ENCODE measurements at places on chromosomes 6 and 20. TPM values are rescaled to one million over a fixed set of nuclear protein-coding genes. Genes with fewer than 3 reads are reported as not detected.

PRDM13 gene
- not detected for total RNA-seq

NOTCH4 gene
- total RNA-seq = 11.3 TPM

HAO1 gene
- not detected for total RNA-seq

KIF25 gene
- 0.20 TPM for total RNA-seq

GRCh38 chr6:126923807-126924206 lies 194.7 kb upstream of the RSPO3 start:
- no peak for DNase-seq

- DNase-seq = no peak
These were observed 60.3 kb downstream of the NRSN1 start for GRCh38 chr6:24186349-24186748.

DNA sequence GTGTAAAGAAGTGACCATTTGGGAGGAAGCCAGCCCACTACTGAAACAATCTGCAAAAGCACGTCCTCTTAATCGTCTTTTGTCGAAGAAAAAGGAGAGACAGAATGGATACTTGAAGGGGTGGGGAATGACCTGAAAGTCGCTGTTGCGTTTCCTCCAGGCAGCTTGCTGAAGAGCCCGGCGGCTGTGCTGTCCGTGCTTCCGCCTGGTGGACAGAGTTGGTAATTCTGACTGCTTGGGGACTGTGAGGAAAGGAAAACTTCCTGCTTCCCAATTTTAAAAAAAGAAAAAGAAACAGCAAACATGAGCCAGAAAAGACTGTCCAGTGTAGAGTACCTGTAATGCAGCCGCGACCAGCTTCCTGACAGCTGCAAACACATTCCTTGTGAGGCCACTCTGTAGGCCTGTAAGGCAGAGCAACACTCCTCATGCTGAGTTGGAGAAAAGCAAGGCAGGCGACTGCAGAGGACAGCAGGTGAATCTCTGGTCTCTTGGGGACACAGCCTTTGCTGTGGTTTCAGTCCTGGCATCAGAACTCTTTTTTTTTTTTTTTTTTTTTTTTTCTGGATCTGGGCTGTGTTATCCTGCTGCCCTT lies 251.1 kb upstream of the TBX18 start:
- DNase-seq = peak; percentile 56

DNA sequence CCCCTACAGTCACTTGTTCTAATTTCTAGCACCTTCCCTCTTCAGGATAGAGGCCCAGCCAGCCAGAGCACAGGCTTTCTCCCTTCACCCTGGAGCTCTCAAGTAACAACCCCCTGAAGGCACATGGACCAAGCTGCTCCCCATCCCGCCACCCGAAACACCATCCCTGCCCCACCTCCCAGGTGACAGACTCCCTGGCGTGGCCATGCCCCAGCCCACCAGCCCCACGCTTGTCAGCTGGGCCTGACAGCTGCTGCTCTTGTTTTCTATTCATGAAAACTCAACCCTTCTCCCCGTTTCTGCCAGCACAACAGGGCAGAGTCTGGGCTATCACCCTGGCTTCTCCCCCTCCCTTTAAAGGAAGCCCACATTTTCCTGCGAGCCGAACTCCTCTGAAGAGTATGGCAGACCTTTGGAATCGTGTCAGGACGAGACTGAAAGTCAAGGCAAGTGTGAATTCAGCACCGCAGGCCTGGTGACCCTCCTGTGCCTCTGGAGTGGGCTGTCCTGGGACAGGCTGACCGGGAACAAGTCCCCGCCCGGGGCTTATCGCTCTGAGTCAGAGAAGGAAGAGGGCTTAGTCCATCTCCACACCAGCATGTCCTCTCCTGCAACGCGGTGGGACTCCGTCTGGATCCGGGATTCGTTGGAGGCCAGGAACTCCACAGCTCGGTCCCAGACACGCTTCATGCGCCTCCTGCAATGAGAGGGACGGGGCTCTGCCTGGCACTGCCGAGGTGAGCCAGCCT lies 16.7 kb downstream of the LEMD2 start:
- no peak for DNase-seq

DNA sequence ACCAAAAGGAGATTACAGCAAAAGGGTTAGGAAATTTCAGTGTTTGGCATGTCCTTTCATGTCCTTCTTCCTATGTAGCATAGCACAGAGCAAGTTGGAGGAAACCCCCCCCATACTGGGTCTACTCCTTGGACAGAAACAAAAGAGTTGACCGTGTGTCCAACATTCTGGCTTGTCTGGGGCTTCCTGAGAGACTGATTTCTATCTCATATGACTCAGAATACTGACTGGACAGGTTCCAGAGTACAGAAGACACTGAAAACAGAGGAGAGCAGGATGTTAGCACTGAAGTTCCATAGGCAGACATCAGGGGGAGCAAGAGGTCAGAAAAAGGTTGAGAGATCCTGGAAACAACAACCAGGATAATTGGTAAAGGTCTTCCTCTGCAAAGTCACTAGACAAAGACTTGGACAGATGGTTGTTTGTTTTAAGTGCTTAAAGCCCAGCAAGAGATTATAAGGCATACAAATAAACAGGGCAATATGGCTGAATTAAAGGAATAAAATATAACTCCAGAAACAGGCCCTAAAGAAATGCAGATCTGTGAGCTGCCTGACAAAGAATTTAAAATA lies 48.4 kb downstream of the USP49 start:
- no peak for DNase-seq

DNA sequence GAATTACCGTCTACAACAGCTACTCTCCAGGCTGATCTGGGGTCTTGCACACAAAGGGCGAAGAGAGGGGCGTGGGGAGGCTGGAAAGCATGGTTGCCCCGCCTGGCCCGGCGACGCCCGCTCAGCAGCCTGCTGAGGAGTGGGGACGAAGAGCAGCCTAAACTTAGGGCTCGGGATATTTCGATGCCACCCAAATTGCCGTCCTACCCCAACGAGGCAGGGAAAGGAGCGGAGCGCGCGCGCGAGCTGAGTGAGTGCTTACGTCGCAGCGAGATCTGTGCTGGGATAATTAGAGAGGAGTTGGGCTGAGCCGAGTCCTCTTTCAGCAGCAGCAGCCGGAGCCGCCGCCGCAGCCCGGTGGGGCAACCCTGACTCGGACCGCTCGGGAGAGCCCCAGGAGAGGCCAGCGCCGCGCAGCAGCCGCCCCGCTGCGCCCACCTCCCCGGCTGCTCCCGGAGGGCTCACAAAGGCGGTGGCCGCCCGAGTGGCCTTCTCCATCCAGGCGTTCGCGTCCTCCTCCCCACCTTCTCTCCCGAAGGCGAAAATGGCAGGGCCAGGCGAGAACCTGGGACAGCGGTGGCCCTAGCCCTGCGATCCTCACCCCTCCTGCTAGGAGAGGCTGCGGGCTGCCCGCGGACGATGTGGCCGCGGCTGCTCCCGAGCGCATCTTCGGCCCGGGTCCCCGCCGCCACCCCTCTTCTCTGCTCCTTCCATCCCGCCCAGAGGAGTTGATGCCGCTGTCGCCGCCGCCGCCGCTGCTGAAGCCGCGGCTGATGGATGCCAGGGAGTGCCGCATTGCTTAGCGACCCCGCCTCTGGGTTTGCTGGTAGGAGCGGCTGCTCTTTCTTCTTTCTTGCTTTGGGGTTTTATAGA lies at the start of gene CLVS2:
Gene CLVS2 (plus strand): TSS at position 315 of the 873 bp plus-strand sequence. CDS start 1,543 bp downstream, outside the sequence.
- peak; percentile 44 for DNase-seq

DNA sequence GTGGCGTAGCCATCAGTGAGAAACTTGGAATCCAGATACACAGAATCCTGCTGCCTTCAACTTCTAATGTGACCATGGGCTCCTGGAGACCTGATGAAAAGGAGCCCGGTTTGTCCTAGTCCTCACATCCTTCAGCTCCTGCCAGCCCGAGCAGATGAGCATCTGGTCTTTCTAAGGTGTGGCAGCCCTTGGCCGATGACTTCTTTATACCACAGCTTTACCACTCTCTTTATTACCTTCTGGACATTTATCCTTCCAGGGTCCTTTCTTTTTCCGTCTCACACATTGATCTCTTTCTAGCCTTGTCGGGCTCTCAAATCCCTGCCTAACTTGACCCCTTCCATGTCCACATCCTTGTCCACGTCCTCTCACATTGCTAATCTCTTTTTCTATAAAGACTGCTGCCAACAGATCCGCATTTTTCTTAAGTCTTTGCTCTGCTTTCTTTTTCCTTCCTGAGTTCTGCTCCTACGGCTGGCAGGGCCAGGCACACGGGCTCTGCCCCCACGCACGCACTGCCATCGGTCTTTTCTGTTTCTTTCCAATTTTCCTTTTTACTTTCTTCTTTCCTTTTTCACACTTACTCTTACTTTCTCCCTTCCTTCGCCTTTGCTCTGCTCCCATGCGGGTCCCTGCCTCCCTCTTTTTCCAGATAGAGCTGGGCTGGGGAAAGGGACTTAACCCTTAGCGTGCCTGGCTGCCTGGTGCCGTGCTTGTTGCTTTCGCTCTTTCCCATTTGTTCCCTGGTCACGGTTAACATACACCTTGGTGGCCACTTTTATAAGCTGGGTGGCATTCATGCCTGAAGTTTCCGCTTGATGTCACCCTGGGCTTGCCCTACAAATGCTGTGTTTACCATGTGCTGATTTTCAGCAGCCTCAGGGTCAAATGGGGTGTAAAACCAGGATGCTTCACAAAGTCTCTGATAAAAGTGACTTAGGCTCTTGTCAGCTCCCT lies 9.4 kb upstream of the GMPR start:
- DNase-seq = no peak

DNA sequence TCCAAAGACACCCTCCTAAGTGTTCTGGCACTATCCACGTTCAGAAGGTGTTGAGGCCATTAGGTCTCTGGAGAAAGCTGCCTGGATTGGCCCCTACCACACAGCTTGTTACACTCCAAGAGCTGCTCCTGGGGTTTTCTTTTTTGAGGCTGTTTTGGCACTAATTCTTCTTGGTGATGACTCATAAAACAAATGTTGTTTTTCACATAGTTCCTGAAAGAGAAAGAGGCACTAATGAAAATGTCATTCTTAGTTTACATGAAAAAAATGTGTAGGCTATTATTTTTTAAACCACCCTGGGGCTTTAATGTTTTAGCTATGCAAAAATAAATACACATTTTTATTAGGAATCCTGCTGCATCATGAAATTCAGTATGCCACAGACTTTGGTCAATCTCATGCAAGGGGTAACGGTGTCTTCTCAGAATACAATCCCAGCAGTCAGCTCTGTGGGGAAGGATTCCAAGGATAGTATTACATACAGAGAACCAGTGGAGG lies 38.1 kb downstream of the TBPL1 start:
- no peak for DNase-seq

DNA sequence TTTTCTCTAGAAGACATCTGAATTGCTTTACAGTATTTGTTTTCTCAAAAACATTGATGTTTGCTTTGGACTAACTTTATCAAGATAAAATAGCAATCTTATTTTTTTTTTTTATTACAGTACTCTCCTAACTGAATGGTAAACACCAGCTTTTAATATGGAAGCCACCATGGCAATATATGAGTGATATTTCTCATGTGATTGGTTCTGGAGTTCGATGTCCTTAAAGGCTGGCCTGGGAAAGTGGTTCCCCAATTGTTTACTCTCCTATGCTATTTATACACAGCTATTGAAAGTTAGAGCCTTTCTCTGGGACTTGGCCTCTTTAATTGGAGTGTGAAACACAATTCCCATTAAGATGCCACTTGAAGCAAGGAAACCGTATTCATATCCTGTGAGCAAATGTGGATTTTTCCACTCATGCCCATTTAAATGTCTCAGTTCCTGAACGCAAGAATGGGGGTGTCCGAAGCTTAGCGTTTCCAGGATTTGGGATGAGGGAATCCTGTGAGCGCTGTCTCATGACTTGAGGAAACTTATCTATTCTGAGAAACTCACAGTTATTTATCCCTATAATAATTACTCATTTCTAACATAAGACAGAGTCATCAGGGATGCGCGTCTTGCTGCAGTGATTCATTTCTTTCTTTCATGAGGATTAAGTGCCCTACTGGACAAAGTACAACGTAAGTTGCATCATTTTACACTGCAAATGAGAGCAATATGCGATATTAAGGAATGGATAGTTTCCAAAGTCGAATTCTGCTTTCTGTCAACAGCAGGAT lies 143.3 kb upstream of the PREP start:
- DNase-seq = no peak

DNA sequence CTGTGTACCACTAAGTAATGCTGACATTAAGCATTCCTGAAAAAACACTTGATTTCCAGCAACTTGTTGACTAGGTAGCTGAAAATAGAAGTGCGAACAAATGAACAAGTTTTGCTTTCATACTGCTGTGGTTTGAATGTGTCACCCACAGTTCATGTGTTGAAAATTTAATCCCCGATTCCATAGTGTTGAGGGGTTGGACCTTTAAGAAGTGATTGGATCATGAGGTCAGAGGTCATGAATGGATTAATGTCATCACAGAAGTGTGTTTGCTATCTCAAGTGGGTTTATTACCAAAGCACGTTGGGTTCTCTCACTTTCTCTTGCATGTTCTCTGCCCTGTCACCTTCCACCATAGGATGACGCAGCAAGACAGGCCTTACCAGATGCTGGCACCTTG lies 568.5 kb downstream of the UTRN start:
- DNase-seq = no peak

- no peak for DNase-seq
These were observed 149.2 kb downstream of the PHACTR1 start for GRCh38 chr6:12865671-12866181.

DNA sequence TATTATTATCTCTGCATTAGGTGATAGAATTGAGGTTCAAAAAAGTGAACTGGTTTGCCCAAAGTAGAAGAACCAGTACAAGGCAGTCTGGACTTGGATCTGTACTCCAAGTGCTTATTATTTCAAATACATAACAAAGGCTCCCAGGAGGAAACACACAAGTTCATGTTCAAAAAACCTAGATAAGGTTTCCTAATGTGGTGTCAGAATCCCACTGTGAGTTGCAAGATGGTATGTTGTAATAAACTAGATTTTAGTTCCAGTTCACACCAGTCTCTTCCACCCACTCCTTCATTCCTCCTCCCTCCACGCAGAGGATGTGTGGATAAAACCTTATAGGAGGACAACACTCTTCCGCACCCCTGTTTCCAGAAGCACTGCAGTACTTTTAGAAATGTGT lies 42.8 kb downstream of the KIAA0319 start:
- DNase-seq = no peak

DNA sequence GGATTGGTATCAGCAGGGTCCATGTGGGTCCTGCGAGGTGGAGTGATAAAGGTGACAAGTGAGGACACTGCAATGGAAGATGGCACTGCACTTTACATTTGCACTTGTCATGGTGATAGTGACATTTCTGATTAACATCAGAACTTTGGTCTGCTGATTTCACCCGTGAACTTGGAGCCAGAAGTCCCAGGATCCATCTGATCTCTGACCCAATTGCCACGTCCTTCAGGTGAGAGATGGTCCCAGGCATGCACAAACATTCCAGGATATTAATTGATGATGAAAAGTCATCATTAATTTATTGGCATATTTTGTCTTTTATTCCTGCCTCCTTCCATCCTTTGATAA lies 9.8 kb upstream of the GHRH start:
- no peak for DNase-seq

DNA sequence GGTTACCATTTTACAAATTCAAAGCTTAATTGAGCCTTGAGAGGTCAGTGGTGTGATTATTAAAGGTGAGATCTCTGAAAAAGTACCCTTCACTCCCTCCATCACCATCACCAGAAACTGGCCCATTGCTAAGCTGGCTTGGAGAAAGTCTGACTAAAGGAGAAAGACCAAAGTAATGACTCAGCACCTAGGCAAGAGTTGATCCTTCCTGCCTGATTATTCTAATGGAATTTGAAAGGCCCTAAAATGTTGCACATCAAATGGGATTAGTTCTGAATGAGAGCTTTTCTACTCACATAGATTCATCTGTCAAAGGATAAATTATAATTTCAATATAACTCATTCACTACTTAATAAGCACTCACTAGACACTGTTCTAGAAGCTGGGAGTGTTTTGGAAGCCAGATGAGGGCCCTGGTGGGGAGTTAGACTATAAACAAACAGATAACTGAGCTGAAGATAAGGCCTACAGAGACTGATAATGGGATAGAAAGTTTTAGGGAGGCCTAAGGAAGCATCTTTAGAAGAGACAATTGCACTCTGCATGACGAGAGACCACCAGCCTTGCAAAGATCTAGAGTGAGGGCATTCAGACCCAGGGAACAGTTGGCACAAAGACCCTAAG lies 366.7 kb downstream of the SYNE1 start:
- no peak for DNase-seq
